ENCODE measurements at places on chromosomes 1 and 21.
A peak's percentile ranks its signal among the peaks of the same experiment; 100 is the strongest.

DNA sequence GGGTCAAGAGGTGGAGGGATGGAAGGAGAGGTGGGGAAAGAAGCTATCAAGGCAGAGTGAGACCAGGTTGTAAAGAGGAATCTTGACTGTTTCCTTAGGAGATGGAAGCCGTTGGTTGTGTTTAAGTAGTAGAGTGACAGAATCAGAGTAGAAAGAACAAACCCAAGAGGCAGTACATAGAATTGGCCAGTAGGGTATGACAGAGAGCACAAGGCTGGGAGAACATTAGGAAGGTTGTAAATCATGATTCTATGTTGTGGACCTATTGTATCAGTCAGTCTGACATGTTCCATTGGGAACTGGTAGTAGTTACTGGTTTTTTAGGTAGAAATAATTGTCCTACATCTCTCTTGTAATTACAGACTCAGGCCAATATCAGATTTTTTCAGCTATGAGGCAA, 486.9 kb upstream of the USP24 start:
- DNase-seq: peak; percentile 64

- no peak for DNase-seq
Measured at GRCh38 chr1:212514782-212515181, 82.1 kb downstream of the NENF start.

DNA sequence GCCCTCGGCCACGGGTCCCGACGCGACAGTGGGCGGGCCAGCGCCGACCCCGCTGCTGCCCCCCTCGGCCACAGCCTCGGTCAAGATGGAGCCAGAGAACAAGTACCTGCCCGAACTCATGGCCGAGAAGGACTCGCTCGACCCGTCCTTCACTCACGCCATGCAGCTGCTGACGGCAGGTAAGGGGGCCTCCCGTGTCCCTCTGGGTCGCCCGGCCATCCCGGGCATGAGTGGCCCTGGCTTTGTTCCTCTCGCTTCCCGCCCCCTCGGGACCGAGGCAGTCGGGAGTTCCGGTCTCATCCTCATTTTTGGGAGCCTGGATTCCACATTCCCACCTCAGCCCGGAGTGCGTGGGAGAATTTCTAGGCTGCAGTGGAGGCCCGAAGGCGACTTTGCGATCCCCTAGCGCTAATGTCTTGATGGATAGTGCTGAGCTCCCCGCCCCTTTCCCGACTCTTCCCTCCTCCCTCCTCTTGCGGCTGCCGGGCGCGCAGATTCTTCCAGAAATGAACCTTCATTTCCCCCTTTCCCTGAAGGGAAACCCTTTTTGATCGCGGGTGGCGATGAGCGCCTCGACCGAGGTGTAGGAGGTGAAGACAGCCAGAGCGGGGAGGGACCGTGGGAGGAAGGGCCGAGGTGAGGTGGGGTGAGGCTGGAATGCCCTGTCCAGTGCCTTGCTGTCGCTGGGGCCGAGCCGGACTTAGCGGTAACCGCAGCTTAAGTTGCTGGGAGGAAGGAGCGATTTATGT, 705 bp downstream of the KHDRBS1 start:
- DNase-seq: peak; percentile 5

- DNase-seq: no peak
Measured at GRCh38 chr21:24628046-24628445, 979.2 kb downstream of the MRPL39 start.

- no peak for DNase-seq
Measured at GRCh38 chr1:111848852-111849545, 93.3 kb downstream of the DDX20 start.

DNA sequence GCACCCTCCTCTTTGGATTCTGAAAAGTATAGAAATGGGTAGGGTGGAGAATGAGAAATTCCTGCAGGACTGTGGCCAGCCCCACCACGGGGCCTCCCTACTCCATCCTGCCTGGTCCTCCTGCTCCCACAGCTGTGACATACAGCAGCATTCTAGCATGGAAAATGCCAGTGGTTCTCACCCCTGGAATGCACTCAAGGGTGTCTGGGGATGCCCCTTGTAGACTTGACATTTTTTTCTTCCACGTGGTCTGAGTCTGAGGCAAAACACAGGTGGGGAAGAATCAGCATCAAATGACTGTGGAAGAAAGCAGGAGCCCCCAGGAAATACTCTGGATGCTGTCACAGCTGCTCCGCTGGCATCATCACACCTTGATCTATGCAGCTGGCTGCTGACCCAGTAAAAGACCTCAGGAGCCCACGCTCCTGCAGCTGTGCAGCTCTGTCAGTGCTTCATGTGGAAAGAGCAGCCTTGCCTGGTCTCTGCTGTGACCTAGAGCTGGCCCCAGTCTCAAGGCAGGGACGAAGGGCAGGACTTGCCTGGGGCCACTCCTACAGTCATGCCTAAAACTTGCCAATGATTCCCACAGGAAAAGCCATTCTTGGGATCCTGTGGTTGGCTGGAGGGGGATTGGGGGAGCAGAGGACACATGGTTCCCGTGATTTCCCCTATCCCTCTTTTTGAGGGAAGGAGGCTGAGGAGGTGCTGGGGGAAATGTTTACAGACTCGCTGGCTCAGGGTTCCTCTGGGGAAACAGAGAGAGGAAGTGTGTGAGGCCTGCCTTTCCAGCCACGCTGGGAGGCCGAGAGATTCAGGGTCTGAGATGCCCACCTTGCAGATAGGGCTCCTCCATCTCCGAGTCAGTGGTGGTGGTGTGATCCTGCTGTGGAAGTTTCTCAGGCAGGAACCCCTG, 10.8 kb upstream of the A3GALT2 start:
- DNase-seq: no peak

GRCh38 chr1:22812092-22812880, 101.6 kb downstream of the EPHB2 start:
- no peak for DNase-seq

GRCh38 chr1:207028884-207029650, 3.5 kb downstream of the C1orf116 start:
- DNase-seq: no peak

DNA sequence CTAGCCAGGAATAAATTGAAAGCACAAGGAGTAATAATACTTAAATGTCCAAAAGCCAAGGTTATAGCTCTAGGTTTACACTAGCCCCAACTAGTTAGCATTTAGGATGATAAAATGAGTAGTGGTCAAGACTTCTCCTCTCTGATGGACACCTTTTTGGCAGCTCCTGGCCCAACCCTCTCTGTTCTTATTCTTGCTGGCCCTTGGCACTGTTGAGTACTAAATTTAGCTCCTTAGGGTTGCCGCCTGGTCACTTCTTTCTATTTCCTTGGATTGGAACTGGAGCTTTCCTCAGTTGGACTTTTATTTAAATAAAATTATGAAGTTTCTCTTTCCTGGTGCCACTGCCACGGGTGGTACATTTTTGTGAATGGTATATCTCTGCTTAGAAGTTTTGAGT, 28.3 kb downstream of the ARID1A start:
- no peak for DNase-seq

DNA sequence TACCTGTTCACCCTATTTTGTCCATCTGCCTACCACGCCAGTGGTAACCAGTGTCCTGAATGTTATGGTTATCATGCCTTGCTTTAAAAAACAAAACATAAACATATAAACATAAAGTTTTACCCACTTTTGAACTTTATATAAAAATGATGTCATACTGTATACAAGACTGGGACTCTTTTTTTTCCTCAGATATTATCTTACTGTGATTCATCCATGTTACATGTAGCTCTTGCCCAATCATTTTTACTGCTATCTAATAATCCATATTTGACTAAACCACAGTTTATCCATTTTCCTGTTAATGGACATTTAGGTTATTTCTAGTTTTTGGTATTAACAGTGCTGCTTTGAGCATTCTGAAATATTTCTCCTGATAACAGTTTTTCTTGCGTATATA, 78.8 kb downstream of the GPR161 start:
- DNase-seq: no peak
